ENCODE measurements at places on chromosomes 3 and 15. TPM values are rescaled to one million over a fixed set of nuclear protein-coding genes. Genes with fewer than 3 reads are reported as not detected.

The KLHL40 gene
- not detected for total RNA-seq

The MST1R gene
- total RNA-seq: 6.3 TPM

- no peaks in the 10 kb centered on the region for H3K36me3 ChIP-seq
- no peak for DNase-seq
- no peaks in the 10 kb centered on the region for H3K4me1 ChIP-seq
- no peak overlapping the region for H3K4me3 ChIP-seq
- no peak overlapping the region for H3K27ac ChIP-seq
Observed at GRCh38 chr3:106810300-106810875, 566.9 kb upstream of the CCDC54 start.

- H3K27ac ChIP-seq: no peak overlapping the region
- no peaks in the 10 kb centered on the region for H3K27me3 ChIP-seq
- no peaks in the 10 kb centered on the region for H3K4me1 ChIP-seq
Observed at GRCh38 chr15:46815765-46816164, 901.5 kb upstream of the SEMA6D start.

GRCh38 chr3:143421556-143421955 lies 302.0 kb downstream of the CHST2 start:
- no peak overlapping the region for H3K27ac ChIP-seq
- no peak for DNase-seq
- no peaks in the 10 kb centered on the region for H3K4me1 ChIP-seq
- no peak overlapping the region for H3K4me3 ChIP-seq
- H3K27me3 ChIP-seq: no peaks in the 10 kb centered on the region

DNA sequence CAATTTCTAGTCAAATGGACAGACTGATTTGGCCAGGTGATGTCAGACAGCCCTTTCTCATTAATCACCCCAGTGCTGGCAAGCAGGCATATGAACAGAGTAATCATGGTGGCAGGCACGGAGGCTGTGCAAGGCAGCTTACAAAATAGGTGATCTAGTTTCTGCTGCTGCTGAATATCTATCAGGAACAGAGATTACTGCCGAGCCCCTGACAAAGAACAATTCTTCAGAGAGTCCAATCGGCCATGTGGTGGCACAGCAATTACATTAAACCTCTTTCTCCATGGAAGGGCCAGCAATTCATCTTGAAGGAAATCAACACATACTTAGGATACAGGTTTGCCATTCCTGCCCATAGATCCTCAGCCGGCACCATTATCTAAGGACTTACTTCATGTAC lies 32.3 kb upstream of the THBS1 start:
- H3K36me3 ChIP-seq: no peaks in the 10 kb centered on the region
- H3K4me1 ChIP-seq: no peaks in the 10 kb centered on the region
- DNase-seq: no peak
- no peak overlapping the region for H3K27ac ChIP-seq

DNA sequence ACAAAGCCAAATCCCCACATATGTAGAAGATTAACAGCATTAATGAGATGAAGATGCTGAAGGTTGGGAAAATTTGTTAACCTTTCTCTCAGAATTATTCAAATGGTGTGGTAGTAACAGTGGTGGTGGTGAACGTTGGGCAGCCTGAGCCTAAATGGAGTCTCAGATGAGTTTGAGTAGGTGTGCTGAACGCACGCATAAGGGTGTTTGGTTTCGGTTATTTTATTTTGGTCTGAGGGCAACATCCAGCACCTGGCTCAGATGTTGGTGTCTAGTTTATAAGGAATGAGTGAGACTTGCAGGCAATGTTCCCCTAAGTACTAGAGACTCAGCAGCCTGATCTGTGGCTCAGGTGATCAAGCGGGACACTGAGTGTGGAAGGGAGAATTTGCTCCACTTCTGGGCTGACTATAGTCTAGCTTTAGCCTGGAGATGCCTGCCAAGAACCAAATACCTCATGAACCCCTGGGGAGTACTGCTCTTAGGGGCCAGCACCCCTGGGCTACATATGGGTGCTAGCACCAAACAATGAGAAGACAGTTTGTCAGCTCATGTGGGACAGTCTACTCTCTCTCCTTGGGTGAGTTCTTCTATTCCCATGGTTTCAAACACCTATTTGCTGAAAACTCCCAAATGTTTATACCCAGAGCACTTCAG lies 39.5 kb upstream of the ATP2C1 start:
- no peak overlapping the region for H3K27ac ChIP-seq
- DNase-seq: no peak
- H3K27me3 ChIP-seq: no peaks in the 10 kb centered on the region
- peaks cover 14% of the 10 kb centered on the region for H3K4me1 ChIP-seq
- H3K36me3 ChIP-seq: no peaks in the 10 kb centered on the region
